GM12865 (cell line): ENCODE measurements at places on chromosomes 13 and 19.

DNA sequence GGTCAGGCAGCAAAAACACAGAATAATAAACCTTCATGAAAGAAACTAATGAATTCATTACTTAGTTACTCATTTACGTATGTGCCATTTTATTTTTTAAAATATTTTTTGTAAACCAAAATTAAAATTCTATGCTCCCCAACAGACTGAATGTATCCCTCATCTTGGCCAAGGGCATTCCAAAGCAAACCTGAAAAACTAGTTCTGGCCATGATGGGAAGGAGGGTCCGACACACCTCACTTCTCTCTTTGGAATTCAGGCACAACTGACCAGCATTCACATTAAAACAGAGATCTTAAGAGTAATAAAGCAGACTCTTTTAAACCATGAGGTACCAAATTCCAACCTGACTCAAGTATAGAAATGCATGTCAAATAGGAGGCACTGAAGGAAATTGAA lies 1576.9 kb upstream of the SPRY2 start:
- no peak for DNase-seq

DNA sequence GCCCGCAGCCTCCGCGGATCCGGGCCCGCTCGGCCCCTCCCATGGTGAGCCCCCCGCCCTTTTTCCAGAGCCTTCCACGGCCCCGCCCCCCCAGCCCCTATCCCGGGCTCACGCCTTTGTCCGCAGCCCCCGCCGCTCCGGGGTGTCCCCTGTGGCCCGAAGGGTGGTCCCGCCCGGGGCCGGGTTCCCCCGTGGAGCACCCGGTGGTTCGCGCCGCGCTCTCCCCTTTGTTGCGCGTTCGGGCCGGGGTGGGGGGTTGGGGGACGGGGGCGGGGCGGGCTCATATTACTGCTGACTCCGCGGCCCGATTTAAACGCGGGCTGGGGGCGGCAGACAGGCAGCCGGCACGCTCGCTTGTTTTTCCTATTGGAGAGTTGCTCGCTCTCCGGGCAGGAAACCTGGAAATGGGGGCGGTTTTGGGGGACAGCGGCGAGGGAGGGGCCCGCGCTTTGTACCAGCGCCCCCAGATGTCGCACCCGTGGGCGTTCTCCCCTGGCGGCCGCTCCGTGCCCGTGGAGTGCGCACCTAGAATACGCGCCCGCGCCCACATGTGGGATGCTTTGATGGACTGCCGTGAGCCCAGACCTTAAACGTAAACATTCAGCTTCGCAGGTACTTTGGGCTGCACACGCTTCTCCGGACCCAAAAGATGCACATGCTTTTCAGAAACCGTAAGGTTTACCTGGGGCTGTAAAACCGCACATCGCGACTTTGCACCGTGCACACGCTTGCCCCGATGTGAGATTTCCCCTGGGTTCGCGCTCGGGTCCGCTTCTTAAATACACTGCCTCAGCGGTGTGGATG lies 699 bp downstream of the PTOV1 start:
- no peak for DNase-seq

GRCh38 chr19:42212886-42213285 lies 4.6 kb downstream of the DEDD2 start:
- DNase-seq, result no peak

GRCh38 chr13:67642657-67643056 lies 412.5 kb upstream of the PCDH9 start:
- no peak for DNase-seq

GRCh38 chr13:37627428-37627827 lies 28.9 kb upstream of the POSTN start:
- no peak for DNase-seq

DNA sequence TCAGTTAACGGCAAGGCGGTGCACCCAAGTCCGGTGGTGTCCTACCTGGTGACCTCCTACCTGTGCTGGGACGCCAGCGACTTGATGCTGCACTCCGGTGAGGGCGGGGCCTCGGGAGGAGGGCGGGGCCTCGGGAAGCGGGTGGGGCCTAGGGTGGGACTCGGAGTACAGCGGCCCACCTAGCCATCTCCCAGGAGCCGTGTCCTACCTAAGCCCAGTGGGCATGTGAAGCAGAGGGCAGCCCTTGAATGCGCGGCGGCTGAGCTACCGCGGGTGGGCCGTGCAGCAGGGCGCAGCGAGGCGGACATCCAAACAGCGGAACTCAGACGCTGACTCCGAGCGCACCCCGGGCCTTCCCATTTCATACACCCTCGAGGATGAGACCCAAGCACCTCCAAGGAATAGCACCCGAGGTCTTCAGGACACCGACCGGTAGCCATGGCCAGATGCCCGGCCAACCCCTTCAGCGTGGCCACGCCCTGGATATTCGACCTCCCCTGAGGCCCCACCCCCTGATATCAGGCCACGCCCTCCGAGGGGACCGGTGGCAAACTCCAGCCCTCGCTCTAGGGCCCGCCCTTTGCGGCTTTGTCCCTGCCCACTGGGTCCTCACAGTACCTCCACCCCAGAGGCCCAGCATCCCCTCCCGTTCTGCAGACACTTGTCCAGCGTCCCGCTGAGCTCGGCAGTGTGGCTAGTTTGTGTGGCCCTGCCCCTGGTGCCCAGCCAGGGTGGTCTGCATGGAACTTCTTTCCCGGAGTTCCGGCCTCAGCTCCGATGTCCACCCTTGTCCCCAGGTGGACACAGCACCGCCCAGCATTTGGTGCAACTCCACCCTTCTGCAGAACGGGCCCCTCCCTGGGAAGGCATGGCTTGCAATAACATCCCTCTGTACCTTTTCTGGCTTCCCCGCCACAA lies 5.4 kb downstream of the KLK1 start:
- peak; percentile 91 for DNase-seq

- DNase-seq, result peak; percentile 78
Measured at GRCh38 chr19:13118424-13119193, 545 bp downstream of the NACC1 start.

GRCh38 chr13:98461486-98462240 lies 115.2 kb downstream of the STK24 start:
- no peak for DNase-seq

DNA sequence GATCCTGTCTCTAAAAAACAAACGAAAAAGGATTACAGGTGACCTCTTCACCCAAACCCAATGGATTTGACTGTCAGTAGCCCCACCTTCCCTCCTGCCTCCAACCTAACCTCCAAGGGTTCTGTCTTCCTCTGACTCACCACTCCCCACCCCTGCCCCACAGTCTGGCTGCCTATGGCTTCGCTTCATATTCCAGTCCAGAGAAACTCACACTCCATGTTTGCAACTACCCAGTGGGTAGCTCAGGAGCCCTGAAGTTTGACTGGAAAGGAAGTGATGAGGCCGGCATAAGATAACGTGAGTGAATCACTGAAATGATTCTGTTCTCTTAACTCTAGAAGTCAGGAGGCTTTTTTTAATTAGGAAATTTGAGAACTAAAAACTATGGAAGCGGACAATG lies 303.9 kb downstream of the FOXO1 start:
- no peak for DNase-seq

DNA sequence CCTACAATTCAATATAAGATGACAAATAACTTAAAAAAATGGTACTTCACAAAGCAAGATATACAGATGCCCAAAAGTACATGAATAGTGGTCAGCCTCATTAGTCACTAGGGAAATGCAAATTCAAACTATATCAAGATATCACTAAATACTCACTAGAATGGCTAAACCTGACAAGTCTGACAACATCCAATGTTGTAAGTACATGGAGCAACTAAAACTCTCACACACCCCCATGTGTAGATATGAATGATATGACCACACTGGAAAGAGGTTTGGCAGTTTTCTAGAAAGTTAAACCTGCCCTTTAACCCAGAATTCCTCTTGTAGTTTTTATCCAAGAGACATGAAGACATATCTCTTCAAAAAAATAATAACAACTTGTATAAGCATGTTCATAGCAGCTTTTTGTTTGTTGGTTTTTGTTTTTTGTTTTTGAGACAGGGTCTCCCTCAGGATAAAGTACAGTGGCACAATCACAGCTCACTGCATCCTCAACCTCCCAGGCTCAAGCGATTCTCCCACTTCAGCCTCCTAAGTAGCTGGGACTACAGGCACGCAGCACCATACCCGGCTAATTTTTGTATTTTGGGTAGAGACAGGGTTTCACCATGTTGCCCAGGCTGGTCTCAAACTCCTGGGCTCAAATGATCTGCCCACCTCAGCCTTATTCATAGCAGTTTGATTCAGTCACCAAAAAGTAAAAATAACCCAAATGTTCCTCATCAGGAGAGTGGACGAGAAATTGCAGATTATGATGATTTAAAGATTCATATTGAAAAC lies 55.1 kb downstream of the RFX2 start:
- no peak for DNase-seq

- DNase-seq, result no peak
Measured at GRCh38 chr19:32829345-32829896, 40.1 kb downstream of the SLC7A9 start.

DNA sequence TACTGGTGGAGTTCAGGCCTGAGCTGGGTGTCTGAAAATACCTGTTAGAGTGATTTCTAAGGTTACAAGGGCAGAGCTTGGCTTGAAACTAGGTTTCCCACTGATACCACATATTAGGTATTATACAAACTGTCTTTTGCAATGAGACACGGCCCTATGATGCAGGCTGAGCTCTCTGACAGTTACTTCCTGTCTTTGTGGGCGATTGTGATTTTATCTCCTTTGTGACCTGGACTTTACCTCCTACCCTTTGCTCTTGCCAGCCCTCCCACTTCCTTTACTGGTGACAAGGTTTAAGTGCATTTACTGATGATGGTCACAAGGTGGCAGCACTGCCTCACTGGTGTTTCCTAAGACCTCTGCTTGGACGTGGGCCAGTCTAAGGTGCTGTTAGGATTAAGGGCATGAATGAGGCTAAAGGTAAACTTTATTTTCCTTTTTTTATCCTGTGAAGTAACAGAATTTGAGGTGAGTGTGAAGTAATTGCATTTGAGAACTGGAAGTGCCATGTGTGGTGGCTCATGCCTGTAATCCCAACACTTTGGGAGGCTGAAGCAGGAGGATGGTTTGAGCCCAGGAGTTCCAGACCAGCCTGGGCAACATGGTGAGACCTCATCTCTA lies 7.7 kb upstream of the CXCL17 start:
- peak; percentile 95 for DNase-seq

DNA sequence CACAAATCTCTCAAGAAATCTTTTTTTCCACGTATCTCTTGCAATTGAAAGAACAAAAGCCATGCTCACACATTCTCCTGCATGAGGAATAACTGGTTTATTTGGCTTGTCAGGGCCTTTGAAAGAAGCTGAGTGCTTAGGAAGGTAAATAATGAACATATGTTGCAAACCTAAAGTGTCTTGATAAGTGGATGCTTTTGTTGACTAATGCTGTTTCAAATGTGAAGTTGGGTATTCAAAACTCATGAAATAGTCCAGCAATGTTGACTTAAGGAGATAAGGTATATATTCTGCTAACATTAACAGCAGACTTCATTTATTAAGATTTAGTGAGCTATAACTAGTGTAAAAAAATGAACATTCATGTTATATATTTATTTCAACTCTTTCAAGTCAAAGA lies 1792.7 kb upstream of the MIR17HG start:
- DNase-seq, result no peak

GRCh38 chr13:45594764-45595163 lies 20.8 kb downstream of the ERICH6B start:
- DNase-seq, result no peak

- DNase-seq, result no peak
Measured at GRCh38 chr13:80989241-80989640, 648.3 kb upstream of the SPRY2 start.

- no peak for DNase-seq
Measured at GRCh38 chr13:76868371-76868770, 17.8 kb downstream of the KCTD12 start.

DNA sequence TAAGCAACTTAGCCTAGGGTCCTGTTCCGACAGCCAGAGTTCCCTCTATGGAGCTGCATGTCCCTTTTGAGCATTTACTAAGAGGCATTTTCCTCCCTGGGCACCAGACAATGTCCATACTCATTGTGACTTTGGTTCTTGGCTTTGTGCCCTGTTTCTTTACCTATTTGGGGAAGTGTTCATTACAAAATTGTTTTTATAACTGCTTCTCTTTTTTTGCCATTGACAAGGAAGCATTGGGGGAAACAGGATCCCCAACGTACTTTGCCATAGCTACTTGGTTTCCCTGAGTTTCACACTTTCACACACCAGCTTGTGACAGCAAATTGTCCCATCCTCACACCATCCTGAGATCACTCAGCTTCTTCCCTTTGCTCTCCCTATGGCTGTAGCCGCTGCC lies 81.1 kb upstream of the SIAH3 start:
- DNase-seq, result no peak

GRCh38 chr13:22486490-22486889 lies 694.3 kb upstream of the SGCG start:
- no peak for DNase-seq

DNA sequence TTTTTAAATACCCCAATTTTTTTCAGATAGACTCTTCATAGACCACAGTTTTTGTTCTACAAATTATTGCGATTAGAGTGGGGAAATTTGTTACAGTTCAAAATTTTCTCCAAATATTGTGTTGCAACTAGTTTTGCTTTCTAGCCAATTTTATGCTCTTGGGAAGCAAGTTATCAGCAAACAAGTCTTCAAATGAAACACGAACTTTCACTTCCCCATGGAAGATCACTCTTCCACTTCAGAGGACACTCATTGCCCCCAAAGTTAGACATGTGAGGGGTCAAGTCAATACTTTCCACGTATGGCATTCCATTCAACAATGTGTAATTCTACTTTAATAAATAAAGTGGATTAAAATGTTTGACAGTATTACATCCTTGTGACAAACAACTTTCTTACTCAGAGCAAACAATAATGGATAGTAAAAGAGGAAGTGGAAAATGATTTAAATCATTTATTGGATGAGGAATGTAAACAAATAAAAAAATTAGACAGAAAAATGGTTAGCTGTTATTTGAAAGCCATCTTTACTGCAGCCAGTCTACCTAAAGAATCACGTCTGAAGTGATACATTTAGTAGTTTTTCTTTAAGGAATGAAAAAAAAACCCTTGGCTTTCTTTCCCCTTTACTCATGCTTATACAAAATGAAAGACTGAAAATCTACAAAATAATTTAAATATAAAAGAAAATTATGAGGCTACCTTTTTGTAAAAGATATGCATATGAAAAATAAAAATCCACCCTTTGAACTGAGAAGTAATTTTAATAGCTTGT lies 41.2 kb upstream of the TNFSF11 start:
- DNase-seq, result peak; percentile 63

GRCh38 chr13:63435667-63436324 lies 2020.1 kb upstream of the PCDH20 start:
- DNase-seq, result no peak

- DNase-seq, result no peak
Measured at GRCh38 chr13:100139817-100140216, 50.9 kb downstream of the PCCA start.

DNA sequence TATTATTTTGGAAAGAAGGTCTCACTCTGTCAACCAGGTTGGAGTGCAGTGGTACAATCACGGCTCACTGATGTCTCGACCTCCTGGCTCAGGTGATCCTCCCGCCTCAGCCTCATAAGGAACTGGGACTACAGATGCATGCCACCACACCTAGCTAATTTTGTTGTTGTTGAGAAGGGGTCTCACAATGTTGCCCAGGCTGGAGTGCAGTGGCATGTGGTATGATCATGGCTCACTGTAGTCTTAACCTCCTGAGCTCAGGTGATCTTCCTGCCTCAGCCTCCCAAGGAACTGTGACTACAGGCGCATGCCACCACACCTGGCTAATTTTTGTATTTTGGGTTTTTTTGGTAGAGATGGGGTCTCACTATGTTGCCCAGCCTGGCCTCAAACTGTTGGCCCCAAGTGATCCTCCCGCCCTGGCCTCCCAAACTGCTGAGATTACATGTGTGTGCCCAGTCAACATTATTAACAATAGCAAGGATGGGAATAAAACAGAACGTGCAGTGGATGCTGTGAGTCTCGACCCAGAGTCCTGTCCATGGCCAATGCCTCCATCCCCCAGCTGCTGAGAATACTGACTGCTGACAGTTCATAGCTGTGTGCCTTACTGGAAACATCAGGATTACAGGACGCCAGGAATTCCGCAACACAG lies 5.4 kb upstream of the MBD3L3 start:
- DNase-seq, result no peak
